Body of pancreas (tissue), 4 donors: ENCODE measurements at places on chromosomes 6 and 20.

GRCh38 chr6:14950103-14950969, 295.5 kb upstream of the JARID2 start:
- DNase-seq, result no peak

GRCh38 chr20:36181934-36182603, 27.5 kb downstream of the EPB41L1 start:
- DNase-seq, result no peak

GRCh38 chr6:158826819-158827501, 7.8 kb upstream of the EZR start:
- no peak for DNase-seq

GRCh38 chr6:104711371-104711770, 148.3 kb downstream of the HACE1 start:
- DNase-seq, result no peak

DNA sequence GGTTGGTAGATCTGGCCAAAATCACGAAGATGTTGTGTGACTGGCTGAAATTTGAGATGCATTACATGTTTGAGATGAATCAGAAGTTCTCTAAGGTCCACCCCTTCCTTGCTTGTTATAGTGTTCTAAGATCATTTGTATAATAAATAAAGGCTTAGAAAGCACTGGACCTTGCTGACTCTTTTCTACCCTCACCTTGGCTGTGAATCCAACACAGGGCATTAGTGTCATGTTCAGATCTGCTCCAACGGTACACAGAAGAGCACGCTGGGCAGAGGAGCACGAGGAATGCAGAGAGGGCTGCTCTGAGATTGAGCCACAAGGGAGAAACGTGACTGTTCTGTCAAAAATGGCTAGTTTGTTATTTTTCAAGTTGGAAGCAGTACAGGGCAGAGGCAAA, 169.5 kb upstream of the HDAC2 start:
- no peak for DNase-seq

GRCh38 chr20:33139467-33139866, 28.5 kb upstream of the BPIFA2 start:
- DNase-seq, result no peak

GRCh38 chr6:157325069-157325805, 1.9 kb upstream of the TMEM242 start:
- DNase-seq, result no peak

DNA sequence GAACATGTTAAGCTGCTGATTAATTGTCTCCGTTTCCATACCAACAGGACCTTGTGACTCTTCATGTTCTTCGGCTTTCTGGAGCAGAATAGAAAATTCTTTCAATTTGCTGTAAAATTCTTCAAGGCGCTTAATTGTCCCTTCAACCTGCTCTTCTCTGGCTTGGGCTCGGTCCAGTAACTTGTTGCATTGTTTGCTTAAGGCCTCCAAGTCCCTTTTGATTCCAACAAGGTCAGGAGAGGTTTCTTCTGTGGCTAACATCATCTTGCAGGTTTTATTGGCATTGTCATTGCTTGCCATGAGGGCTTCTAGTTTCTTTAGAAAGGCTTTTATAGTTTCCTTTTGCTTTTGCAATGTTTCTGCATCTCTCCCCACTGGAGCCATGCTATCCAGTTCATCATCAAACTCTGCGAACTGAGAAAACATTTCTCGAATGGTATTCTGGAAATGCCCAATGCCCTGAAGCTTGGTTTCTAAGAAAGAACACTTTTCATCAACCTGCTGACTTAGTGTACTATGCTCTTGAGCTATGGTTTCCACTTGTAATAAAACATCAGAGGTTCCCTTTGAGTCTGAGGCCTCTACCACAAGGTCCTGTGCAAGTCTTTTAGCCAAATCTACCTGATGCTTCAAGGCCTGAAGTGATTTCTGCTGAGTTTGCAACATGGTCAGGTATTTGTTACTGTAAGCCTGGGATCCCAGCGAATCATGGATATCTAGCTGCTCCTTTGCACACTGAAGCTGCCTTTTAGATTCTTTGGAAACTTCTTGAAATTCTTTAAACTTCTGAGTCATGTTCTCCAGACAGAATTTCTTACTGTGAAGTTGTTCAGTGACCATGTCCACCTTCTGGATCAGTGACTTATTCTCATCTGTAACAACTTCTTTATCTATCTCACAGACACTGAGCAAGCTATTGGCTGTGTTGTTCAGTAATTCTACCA, 90.2 kb downstream of the DST start:
- no peak for DNase-seq

DNA sequence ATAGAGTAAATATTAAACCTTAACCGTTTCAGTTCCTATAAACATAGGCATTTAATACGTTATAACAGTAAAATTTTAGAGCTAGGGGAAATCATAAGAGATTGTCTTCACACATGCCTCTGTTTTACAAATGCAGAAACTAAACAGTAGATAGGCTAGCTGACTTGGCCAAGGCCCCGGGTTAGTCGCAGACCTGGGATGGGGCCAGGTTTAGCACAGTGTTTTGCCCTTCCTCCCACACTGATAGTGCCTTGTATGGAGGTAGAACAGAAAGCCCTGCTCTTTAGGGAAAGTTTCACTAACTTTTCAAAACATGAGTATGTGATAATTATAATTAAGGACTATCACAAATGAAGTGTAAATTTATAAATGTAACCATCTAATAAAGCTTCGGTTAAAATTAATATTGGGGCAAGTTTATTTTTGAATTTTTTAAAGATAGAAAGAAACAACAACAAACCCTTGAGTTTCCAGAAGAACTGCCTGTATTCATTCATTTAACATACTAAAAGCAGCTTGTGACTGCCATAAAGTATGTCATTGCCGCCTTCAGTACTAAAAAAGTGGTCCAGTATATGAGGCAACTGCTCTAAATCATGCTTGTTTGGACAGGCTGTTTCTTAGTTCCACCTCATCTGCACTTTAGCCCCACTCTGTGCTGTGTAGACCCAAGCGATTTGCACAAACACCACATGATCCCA, 62.5 kb upstream of the LOC128125822 start:
- DNase-seq, result peak; percentile 85

DNA sequence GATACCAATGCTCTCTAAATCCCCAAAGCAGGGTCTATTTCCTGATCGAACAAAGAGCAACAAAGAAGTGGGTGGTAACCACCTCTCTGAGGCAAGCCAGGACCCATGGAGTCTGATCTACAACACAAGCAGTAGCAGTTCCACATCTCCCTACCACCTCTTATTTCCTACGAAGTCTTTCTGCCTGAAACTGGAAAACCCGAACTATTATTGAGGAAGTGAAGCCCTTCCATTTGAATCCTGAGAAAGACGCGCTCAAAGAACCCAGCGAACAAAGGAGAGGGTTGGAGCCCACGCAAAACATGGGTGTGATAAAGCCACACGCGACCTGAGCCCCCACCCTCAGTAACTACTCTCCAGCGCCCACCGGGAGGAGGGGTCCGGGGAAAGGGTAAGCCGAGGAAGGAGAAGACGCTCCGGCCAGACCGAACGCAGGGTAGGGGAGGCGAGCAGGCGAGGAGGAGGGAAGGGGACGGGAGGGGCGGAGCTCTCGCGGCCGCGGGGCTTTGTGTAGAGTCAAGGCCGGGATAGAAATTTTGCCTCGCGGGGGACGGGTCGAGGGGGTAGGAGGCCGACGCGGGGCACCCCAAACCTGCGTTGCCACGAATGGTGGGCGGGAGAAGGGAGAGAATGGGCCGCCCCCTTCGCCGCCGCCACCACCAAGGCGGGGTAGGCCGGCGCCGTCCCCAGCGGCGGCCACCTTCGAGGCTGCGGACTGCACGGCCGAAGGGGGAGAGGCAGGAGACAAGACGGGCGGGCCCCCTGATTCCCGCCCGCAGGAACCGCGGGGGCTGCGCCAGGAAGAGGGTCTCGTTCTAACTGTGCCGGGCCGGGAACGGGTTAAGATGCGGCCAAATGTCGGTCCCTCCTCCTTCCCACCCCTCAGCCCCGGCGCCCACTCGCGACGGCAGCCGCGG, 802 bp downstream of the HDAC2 start:
- peak; percentile 56 for DNase-seq

DNA sequence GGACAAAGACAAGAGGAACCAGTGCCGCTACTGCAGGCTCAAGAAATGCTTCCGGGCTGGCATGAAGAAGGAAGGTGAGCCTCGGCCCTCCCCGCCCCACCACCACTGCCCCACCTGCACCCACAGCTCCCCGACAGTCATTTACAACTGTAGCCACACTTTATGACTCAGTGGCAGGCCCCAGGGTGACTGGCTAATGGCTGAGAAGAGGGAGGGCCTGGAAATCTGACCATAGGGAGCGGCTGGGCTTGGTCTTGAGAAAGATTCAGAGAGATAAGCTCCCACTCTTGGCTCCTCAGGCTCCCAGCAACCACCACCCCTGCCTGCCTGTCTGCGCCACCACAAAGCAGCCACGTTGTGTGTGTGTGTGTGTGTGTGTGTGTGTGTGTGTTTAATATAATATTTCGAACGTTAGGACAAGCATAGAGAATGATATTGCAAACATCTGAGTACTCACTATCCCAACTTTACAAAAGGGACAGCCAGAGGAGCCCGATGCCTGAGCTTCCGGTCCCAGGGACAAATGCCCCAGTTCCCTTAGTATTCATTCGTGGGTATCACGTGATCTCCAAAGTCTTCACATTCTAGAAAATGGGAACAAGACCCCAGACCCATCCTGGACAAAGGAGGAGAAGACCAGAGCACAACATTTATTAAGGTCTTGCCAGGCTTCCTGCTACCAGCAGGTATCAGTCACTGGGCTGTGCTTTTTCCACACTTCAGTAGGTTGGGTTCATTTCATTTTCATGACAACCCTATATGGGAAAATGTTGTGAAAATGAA, 52.1 kb downstream of the HNF4A start:
- peak; percentile 39 for DNase-seq

DNA sequence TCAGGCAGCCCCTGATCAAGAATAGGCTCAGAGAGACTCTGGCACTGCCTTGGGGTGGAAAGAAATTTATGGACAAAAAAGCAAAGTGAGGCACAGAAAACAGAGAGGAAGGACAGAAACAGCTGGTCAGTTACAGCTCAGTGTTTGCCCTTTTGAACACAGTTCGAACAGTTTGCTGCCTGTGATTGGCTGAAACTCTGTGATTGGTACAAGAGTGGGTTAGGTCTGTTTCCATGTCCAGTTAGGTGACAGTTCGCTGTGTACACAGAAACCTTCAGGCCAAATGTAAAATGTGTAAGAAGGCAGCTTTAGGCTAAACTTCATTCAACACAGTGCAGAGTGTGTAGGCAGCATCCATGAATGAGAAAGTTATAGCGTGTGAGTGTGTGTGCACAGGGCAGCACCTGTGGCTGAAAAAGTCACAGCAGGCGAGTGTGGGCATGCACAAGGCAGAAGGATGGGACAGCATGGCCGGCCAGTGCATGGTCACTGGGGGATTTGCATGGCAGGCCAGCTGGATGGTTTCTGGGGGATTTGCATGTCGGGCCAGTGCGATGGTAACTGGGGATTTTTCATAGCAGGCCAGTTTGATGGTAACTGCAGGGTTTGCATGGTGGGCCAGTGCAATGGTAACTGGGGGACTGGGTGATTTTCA, 75.4 kb upstream of the FRMD1 start:
- no peak for DNase-seq

- DNase-seq, result no peak
These were observed 17.3 kb downstream of the TRIM26 start for GRCh38 chr6:30195951-30196350.

DNA sequence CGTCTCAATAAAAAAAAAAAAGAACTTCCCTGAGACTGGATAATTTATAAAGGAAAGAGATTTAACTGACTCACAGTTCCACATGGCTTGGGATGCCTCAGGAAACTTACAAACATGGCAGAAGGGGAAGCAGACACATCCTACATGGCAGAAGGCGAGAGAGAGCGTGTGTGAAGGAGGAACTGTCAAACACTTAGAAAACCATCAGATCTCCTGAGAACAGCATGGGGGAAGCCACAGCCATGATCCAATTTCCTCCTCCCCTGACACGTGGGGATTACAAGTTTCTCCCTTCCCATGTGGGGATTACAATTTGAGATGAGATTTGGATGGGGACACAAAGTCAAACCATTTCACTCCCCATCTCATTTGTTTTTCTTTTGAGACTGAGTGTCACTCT, 46.6 kb upstream of the TFAP2C start:
- no peak for DNase-seq

- DNase-seq, result no peak
These were observed 3.8 kb downstream of the TRIM15 start for GRCh38 chr6:30167101-30167500.

DNA sequence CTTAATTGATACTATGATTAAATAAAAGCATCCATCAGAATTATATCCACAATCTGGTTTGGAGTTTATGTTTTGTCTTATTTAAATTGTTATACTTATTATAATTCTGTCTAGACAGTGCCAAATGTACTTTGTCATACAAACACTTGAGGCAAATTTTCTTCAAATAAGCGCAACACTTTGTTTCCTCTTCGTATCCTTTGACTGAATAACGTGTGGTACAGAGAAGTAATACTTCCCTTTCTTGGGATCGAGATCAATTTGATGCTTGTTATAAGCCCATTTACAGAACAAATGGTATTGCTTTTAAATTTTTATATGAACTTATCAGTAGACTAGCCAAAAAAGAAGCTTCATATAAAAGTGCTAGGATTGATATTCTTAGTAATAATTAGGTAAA, 111.0 kb downstream of the ATG5 start:
- DNase-seq, result no peak
